ENCODE measurements at places on chromosomes 3 and 15.
A peak's percentile ranks its signal among the peaks of the same experiment; 100 is the strongest.

- no peak for DNase-seq
These were observed 6.2 kb upstream of the EPHA3 start for GRCh38 chr3:89101251-89101650.

- no peak for DNase-seq
These were observed 7.3 kb downstream of the ARL6IP5 start for GRCh38 chr3:69092030-69092516.

GRCh38 chr3:128426128-128426921 lies 40.4 kb downstream of the DNAJB8 start:
- peak; percentile 80 for DNase-seq

- DNase-seq = no peak
These were observed 488.7 kb upstream of the PROK2 start for GRCh38 chr3:72273615-72274014.

GRCh38 chr3:23594894-23595670 lies 210.7 kb upstream of the UBE2E1 start:
- DNase-seq = no peak

All from activated T-cell treated with anti-CD3 and anti-CD28 coated beads, Interleukin-2, amount 50 U/mL, for 24 hours (primary cell).